Activated CD8-positive, alpha-beta T cell treated with anti-CD3 and anti-CD28 coated beads for 36 hours (primary cell): ENCODE measurements at places on chromosomes 12 and 14.

- peak; percentile 88 for DNase-seq
Measured at GRCh38 chr12:4107436-4107878, 166.1 kb upstream of the CCND2 start.

- DNase-seq = no peak
Measured at GRCh38 chr12:25495331-25496097, 57.6 kb downstream of the LMNTD1 start.

- no peak for DNase-seq
Measured at GRCh38 chr14:23861666-23862065, 91.9 kb upstream of the DHRS4 start.

GRCh38 chr12:91588874-91589454 lies 406.3 kb upstream of the DCN start:
- DNase-seq = no peak

DNA sequence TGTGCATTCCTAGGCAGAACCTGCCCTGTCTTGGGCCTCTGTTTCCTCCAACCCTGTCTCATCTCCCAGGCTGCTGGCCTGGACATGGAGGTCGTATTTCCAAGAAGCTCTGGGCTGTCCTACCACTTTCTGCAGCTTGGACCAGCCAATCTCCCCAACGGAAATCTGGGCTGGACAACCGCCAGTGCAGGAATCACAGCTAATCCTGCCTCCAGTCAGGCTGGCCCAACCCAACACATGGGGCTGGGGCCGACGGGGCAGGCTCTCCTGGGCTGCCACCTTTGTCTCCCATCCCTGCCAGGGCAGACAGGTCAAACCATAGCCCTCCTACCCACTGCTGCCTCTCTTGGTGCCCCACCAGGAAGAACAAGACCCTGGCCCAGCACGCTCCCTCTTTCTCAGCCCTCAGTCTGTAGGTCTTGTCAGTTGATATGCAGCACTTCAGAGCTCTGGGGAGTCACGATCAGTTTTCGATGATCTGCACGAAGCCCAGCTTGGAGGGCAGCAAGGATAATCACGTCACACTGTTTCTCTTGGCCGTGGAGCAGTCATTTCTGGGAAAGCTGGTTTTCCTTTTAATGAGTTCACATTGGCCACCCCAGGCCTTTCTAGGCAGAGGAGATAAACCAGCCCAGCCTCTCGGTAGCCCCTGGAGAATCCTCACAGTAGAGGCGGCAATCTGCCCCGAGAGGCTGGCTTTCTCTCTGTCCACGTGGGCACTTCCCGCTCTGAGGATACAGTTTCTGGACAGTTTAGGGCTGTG lies 195.2 kb upstream of the PRMT8 start:
- DNase-seq = no peak

- DNase-seq = no peak
Measured at GRCh38 chr12:78284417-78284816, 453.7 kb downstream of the NAV3 start.

DNA sequence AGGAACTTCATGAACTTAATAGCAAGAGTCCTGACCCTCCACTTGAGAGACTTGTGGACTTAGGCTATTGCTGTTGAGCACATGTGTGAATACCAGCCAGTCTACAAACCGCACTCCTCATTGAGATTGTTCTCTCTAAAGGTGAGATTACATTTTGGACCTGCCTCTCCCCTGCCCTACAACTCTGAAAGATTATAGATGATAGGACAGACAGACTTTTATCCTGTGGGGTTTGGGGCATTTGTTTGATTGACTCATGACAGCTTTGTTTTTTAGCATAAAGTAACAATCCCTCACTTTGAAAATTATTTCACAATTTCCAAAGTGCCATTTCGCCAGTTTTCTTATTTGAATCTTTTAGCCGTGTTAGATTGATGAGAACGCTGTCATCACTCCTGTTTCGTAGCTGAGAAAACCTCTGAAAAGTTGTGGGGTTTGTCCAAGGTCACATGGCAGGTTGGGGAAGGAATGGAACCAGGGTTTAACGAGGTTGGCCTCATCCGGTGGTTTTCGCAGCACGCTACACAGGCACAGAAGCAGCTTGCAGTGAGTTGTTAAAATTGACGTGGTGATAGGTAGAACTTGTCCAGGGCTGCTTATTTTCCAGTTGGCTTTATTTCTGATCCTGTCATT lies 836 bp downstream of the EVL start:
- peak; percentile 92 for DNase-seq

GRCh38 chr14:95065411-95065810 lies 91.9 kb downstream of the DICER1 start:
- no peak for DNase-seq

DNA sequence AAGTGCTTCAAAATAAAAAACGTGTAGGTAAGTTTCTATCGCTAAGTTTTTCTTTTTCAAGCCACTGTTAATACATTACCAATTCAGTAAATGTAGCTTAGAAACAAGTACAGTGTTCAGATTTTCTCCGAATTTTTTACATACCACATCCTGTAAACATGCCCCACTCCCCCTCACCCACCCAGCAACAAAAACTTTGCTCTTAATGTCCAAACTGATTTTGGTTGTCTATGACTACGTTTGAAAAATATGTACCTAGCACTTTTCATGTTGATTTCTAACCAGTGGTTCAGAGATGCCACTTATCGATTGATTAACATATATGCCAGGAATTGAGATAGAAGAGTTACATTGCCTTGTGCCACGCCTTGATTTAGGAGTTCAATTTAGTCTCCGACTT lies 663 bp upstream of the LIN7A start:
- DNase-seq = no peak

DNA sequence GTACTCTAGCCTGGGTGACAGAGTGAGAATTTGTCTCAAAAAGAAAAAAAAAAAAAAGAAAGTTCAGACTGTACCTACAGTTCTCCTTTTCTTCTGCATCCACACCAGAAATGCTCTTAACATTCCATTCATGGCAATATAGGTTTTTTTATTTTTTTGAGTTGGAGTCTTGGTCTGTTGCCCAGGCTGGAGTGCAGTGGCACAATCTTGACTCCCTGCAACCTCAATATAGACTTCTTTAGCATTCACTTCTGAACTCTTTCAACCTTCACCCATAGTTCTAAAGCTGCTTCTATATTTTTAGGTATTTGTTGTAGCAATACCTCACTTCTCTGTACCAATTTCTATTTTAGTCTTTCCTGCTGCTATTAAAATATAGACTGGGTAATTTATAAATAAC lies 1095.7 kb downstream of the FLRT2 start:
- DNase-seq = no peak

DNA sequence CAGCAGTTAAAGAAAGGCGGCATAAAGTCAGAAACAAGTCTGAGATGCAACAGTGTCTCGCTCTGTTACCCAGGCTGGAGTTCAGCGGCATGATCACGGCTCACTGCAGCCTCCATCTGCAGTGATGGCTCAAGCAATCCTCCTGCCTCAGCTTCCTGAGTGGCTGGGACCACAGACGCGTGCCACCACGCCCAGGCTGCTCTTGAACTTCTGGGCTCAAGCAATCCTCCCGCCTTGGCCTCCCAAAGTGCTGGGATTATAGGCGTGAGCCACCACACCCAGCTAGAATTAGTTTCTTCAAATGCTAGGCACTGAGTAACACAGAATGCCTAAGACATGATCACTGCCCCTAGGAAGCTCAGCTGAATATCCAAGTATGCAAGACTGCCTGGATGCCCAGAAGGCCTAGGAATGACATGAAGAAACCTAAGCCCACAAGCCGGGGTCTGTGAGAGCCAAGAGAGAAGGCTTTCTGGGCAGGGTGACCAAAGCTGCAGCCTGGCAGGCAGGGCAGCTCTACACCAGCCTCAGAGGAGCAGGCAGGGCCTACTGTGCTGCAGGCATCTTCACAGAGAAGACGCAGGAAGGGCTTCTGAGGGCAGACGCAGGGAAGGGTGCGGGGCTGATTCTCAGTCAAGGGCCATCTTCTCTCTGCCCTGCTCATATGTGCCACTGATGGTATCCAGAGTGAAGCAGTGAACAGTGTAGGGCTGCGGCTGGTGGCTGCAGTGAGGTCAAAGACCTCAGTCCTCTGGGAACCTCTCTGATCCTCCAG lies 4.3 kb upstream of the PPP2R5C start:
- no peak for DNase-seq

DNA sequence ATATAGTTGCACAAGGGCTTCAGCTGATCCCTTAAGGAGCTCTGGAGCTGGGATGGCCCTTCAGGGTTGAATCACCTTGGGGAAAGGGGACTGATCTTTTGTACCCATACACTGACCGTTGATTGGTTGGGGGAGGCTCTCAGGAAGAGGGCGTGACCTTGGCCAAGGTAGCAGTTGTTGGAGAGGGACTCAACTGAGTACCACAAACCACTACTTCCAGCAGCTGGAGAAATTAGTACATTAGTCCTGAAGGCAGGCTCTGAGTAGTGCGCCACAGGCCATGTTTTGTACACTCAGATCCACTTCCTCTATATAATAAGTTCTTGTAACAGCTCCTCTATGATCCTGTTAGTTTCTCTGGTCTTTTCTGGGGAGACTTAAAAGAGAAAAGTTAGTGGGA lies 317.6 kb downstream of the CCDC91 start:
- no peak for DNase-seq

GRCh38 chr14:99678198-99678597 lies 5.9 kb upstream of the CYP46A1 start:
- no peak for DNase-seq

GRCh38 chr12:97452230-97452629 lies 10.4 kb upstream of the RMST start:
- DNase-seq = no peak

- no peak for DNase-seq
Measured at GRCh38 chr14:52650774-52651173, 44.6 kb downstream of the ERO1A start.

DNA sequence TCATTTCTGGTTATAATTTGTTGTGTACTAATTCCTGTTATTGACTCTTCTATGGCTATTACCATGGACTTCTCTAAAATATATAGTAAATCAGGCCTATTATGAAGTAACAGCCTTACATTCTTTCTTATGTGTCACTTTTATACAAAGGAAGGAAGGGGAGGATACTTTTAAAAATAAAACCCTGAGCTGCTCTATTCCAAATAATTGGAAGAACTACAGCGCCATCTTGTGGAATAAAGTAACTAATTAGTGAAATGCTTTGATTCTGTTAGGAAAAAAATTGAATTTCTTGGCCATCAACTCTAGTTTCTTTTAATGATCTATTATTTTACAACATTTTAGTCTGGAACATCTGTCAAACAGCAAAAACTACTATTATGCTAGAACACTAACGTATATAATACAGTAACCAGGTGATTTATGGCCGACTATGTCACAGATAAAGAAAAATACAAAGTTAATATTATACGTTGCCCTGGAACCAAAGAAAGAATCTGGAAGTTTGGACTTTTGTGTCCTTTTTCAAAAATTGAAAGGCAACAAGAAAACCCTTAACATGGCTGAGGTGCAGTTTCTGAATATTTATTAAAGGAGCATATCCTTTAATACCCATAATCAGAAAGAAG lies 55.0 kb upstream of the NELL2 start:
- no peak for DNase-seq

GRCh38 chr12:69464428-69464827 lies 5.8 kb upstream of the FRS2 start:
- DNase-seq = no peak

DNA sequence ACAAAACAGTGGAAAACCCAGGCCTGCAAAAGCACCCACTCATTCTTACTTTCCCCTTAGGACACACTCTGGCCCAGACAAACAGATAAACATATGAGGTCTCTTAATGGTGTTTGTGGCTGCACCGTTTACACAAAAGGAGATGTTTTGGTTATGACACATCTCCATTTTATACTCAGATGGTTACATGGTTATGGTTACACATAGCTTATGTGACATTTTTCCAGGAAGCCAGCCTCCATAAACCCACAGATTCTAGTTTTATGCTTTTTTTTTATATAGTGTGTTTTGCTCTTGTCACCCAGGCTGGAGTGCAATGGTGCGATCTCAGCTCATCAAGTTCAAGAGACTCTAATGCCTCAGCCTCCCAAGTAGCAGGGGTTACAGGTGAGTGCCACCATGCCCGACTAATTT lies 3.5 kb upstream of the KLRD1 start:
- peak; percentile 79 for DNase-seq

GRCh38 chr14:55744321-55744720 lies 164.3 kb downstream of the KTN1 start:
- DNase-seq = no peak

DNA sequence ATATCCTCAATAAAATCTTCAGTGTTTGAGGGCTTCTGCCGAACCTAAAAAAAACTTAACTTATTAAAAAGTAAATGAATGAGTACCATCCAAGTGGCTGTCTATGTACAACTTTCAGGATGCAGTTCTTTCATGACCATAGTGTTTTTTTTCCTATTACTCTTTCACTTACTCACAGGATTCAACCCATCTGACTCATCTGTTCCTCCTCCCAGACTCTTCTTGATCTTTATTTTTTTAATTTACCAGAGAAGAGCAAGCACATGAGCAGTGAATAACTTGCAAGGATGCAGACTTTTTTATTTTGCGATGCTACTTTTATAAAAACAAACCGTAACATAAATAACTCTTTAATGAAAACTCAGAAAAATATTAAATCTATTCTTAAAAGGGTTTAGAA lies 24.5 kb downstream of the RECQL start:
- DNase-seq = peak; percentile 11

- no peak for DNase-seq
Measured at GRCh38 chr12:120761519-120761934, 35.9 kb downstream of the ACADS start.

DNA sequence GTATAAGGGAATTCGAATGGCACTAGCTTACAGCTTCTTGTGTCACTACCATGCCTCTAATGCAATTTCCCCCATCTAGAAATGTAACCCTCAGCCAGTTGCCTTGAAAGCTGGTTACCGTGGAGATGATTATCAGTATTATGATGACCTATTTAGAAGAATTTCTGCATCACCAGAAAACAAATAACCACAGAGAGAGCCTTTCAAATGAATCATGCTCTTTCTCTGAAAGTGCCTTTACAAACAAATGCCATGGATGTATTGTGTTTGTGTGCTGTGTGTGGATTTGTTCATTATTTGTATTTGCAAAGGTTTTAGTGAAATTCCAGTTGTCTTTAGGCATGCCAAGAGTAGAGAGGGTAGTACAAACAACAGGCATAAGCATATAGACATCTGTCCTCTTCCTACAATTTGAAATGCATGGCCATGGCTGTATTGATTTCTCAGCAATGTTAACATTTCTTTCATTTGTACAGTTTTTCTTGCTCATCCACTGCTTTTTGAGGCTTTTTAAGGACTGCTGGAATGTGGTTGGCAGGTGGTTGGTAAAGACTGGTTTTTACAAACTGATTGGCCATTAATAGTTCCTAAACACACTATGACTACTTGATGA lies 266.5 kb downstream of the PAWR start:
- no peak for DNase-seq

DNA sequence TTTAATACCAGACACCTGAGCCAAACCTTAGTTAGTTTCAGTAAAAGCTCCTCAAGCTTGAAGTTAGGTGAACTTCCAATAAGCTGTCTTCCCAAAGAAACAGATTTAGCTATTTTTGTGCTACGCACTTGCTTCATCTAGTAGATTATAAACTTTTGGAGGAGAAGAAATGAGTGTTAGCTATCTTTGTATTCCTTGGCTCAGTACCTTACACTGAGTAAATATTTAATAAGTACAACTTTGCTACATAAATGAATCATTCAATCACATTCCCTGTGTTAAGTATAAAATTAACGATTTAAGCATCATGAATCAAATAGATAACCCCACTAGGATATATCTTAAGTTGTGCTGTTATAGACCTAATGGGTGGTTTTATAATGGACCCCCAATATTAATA lies 307.0 kb downstream of the PCNX1 start:
- no peak for DNase-seq
